ENCODE measurements at places on chromosomes 16 and 17.

DNA sequence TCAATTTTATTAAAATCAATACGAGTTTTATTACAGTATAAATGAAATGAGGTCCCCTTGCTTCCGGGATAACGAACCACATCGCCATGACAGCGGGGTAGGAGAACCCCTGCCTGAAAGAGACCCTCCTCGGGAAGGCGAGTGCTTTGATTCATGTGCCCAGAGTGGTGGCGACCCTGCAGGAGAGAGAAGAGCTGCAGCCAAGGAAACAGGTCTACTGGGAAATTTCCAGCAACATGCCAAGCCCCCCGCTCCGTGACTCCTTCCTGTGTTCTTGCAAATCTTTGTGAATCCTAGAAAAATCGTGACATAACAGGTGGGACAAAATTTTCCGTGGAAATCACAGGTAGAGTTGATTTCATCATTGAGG lies 162.5 kb downstream of the WSCD1 start:
- DNase-seq = no peak

DNA sequence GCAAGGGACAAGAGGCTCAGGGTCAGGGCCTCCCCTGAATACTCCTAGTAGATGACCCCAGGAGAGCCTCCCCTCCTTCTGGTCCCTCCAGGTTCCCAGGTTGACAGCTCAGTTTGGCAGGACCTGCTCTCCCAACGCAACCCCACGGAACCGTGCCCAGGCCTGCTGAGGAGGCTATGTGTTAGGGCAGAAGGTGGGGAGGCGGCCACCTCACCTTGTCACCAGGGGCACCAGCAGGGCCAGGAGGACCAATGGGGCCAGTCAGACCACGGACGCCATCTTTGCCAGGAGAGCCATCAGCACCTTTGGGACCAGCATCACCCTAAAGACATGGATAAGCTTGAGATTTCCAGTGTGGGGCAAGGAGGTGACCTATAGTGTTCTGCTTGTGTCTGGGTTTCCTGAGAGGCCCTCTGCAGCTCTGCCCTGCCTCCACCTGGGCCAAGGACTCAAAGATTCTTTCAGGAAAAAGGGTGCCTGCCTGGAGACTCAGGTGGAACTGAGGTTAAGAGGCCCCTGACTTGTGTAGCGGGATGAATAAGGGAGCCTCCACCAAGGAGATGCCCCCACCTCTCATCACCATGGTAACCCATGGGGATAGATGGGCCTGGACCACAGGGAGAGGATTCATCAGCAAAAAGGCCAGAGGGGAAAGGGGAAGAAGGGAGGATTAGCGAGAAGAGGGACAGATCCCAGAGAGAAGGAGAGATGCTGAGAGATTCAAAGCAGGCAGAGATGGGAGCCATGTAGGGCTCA lies 10.7 kb downstream of the COL1A1 start:
- DNase-seq = no peak

GRCh38 chr17:7191571-7192270 lies 12.6 kb upstream of the ASGR1 start:
- no peak for DNase-seq

DNA sequence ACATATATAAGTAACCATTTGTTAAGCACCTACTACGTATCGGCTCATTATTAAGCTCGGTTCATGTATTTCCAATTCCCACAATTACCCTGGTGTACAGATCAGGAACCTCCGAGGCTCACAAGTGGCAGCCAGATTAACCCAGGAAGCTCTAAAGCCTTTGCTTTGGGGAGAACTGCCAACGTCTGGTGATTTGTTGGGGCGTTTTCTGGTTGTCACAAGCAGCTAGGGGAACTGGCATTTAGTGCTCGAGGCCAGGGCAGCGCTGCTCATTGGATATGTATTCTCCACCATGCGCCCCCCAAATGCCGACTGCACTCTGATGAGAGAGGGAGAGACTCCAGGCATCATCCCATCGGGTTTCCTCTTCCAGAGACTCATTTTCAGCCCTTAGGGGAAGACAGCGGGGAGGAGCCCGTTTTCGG lies 541 bp downstream of the ZNF18 start:
- peak; percentile 12 for DNase-seq

- no peak for DNase-seq
Measured at GRCh38 chr16:2457267-2457666, 2.6 kb upstream of the TEDC2 start.

DNA sequence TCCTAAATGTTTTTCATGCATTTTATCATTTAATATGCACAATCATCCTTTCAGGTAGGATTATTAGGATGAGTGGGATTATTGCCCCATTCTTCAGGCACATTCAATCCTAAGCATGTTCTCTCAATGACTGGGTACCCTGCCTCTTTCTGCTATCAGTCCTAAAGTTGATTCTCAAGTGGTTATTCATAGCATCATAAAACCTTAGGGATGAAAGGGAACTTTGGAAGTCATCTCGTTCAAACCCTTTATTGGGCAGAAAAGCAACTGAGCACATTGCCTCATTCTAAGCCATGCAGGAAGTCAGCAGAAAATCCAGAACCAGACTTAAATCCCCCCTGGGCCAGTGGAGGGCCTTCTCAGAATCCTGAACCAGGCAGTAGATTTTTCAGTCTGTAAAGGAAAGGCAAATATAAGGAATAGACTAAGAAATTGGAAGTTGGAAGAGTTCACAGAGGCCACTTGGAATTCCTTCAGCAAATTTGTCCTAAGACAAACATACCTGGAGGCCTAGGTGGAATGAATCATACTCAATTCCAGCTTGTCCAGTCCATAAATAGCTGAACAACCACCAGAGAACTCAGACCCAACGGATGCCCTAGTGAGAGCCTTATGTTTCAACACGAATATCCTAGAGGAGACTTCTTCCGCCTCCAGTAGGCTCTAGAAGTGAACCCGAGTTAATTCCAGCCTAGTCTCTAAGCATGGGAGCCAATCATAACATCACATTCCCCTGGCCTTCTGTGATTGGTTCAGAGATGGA lies 62.7 kb downstream of the IRX6 start:
- DNase-seq = no peak

DNA sequence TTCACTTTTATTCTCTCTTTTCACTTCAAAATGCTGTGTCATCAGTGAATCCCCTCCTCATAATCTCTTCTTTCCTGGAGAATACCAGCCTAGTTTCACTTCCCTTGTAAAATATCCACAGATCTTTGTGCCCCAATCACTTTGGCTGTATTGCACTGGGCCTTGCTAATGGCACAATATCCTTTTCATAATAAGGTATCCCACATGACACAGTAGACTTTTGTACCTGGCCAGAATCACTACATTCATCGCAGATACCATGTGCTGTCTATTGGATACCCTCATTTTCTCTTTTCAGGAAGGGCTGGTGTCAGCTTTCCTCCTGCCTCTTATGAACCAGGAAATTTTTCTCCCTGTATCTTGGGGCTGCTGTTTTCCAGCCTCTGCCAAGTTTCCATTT lies 25.7 kb upstream of the TOX3 start:
- no peak for DNase-seq

DNA sequence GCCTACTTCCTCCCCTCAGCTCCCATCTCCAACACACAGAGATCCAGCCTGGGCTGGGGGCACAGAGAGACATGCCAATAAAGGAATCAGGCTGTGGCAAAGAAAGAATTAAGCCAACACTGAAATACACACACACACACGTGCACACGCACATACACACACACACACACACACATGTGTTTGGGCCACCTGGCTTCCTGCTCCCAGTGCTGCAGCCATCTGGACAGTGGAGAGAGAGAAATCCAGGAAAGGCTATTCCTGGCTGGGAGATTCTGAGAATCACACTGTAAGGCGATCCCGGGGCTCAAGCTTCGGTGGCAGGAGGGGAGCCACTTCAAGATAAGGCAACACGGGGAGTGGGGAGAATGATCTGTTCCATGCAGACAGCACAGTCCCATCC lies 72.4 kb downstream of the NOG start:
- no peak for DNase-seq

GRCh38 chr16:81514568-81515258 lies 70.1 kb downstream of the CMIP start:
- DNase-seq = no peak

- DNase-seq = no peak
Measured at GRCh38 chr17:33653399-33653788, 360.3 kb upstream of the ASIC2 start.

Data from stimulated activated CD4-positive, alpha-beta T cell treated with anti-CD3 and anti-CD28 coated beads, Interleukin-15, amount 100 ng/mL, for 48 hours (primary cell).